ENCODE measurements at places on chromosomes 5 and 9. TPM values are rescaled to one million over a fixed set of nuclear protein-coding genes. Genes with fewer than 3 reads are reported as not detected.

GRCh38 chr9:89015336-89015735 lies 24.1 kb downstream of the S1PR3 start:
- no peak for DNase-seq

GRCh38 chr5:92874790-92875189 lies 706.2 kb downstream of the NR2F1-AS1 start:
- DNase-seq, result no peak

Gene SEMA4D
- total RNA-seq, result 465 TPM

DNA sequence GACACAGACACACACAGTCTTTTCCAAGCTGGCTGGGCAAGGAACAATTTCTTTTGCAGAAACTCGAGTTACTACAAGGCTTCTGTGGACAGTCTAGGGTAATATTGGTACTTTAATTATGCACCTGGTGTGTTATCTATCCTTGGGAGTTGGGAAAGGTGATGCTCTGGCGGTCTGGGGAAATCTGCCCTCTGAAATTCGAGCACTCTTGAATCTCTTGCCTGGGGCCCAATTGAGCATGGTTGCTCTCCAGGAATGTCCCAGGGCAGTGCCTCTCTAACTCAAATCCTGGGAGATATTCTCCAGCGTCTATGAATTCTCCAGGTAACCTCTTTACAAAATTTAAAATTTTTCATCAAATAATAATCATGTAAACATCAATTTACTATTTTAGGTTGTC lies 69.3 kb downstream of the KCNIP1 start:
- DNase-seq, result no peak

DNA sequence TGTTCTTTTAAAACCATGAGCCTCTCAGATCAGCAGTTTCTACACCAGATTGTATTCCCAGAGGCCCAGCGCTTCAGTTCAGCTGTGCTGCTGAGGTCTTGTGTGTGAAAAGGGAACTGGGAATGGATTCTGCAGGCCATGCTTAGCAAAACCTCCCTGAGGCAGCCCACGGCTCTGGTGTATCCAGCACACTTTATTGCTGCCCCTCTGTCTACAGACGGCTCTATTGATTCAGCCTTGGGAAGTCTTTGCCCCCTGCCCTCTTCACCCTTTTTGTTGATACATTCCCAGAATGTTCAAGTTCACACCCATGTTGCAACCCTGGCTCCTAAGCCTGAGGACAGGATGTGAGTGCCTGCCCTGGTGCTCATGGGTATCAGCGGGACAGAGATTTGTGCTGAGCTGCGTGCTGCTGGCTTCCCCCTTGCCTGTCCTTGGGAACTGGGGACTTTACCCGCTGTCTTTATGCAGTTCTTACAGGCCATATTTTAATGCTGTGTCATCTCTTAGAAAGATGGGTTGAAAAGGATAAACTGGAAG lies 37.3 kb downstream of the ARHGAP26 start:
- no peak for DNase-seq

Gene IGFBPL1
- not detected for total RNA-seq

All from naive thymus-derived CD4-positive, alpha-beta T cell (primary cell).